ENCODE measurements at places on chromosomes 2 and 18.

- DNase-seq: no peak
These were observed 150.5 kb upstream of the L3MBTL4 start for GRCh38 chr18:6564950-6565814.

DNA sequence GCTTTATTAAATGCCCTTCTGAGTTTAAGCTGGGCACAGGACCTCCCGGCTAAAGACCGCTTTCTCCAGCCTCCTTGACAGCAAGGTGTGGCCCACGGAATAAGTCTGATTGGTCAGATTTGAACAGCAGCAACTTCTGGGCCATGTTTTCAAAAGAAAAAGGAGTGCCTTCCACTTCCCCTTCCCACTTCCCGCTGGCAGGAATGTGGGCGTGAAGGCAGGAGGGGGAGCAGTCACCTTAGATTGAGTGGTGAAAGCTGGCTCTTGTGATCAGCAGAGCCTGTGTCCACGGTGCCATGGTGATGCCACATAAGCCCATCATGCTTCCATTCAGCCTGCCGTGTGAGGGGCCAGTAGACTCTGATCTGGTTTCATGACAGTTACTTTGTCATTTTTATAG, 136.6 kb upstream of the GLI2 start:
- DNase-seq: no peak

GRCh38 chr2:1972948-1973347, 228.6 kb upstream of the PXDN start:
- DNase-seq: no peak

DNA sequence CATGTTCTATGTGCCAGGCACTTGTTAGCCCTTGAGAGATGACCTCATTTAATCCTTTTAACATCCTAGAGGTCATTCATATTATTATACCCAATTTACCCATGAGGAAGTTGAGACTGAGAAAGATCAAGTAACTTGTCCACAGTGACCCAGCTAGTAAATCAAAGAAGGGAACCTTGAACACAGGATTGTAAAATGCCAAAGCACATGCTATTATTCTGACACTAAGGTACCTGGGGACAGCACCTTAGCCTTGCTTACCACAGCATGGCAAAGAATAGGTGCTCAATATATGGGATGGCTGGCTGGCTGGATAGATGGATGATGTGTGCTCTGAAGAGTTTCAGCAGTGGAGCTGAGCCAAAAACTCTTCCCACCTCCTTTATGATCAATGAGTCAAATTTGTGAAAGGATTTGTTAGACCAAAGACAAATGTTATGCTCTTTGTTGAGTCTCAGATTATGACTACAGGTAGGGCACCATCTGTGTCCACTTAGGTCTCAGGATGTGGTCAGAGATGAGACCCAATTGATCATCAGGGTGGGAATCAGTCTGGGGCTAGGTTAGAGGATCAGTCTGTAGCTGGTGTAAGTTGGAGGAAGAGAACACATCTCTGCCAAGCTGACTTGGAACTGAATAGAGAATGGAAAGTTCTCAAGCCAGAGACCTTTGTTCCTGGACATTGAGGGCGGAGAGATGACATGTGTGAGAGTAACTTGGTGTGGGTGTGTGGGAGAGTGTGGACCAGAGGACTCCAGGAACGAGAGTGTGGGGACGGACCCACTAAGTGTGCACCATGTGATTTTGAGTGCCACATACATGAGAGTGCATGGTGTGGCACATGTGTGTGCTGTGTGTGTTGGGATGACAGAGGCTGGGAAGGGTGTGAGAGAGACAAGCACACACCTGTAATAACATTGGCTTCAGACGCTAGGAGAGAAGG, 16.3 kb upstream of the PKDCC start:
- DNase-seq: no peak

DNA sequence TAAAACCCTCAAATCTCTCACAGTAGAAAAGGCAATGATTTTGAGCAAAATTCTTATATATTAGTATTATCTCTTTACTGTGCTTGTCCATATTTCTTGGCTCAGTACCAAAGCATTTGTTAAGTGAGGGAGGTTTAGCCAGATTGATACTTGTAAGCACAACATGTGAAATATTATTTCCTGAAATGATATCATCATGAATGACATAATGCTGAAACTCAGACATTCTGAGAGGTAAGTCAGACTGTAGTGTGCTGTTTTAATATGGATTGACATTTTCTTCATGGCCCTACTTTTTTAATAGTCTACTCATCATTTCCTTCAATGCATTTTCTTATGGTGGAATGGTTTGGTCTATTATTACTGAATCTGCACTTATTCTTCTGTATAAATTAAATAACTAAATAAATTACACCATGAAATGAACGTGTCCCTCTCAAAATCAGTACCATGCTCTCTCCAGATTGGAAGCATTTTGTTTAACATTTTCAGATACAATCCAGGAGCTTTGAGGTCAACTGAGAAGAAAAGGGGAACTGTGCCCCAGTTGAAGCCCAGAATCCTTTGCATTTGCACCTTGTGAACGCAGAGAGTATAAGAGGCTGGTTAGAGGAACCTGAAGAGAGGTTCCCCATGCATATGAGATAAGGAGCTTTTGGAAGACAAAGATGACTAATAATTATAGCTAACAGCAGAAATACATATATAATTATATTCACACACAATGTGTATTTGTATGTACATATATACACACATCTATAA, 50.1 kb upstream of the CRACDL start:
- DNase-seq: no peak

GRCh38 chr2:55865096-55865835, 58.3 kb downstream of the EFEMP1 start:
- no peak for DNase-seq

DNA sequence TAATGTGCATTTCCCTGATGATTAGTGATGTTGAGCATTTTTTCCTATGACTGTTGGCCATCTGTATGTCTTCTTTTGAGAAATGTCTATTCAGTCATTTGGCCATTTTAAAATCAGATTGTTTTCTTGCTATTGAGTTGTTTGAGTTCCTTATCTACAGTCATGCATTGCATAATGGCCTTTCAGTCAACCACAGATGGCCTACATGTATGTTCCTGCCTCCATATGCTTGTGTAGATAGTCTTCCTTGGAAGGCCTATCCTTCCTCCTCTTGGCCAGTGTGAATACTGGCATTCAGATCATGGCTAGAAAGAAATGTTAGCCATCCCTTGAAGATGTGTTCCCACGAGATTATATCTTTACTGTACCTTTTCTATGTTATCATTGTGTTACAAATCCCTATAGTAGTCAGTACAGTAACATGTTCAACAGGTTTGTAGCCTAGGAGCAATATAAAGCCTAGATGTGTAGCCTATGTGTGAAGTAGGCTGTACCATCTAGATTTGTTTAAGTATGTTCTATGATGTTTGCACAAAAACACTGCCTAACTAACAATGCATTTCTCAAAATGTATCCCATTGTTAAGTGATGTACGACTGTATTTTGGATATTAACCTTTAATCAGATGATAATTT, 65.6 kb upstream of the CD302 start:
- DNase-seq: no peak

GRCh38 chr18:48868468-48869466, 82.0 kb downstream of the SMAD7 start:
- no peak for DNase-seq

DNA sequence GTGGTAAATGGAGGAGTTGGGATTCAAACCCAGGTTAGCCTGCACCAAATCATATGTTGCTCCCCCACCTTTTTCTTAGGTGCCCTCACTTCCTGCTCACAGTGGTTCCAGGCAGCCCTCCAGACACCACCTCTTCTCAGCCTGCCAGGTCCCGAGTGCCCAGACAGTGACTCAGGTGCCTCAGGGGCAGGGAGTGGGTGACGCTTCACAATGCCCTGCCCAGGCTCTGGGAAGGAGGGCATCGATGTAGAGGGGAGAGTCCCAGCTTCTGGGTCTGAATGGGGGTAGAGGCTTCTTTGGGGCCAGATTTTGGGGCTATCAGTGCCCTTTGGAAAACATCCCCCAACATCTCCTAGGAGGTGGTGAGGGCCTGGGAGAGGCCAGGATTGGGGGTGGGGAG, 5.2 kb upstream of the DNAJB2 start:
- DNase-seq: no peak

GRCh38 chr2:234285541-234285940, 211.3 kb downstream of the ARL4C start:
- no peak for DNase-seq

Data from nephron progenitor cell (in vitro differentiated cells).